Activated T-cell treated with anti-CD3 and anti-CD28 coated beads, Interleukin-2, amount 50 U/mL, for 72 hours (primary cell): ENCODE measurements at places on chromosomes 6 and 20. TPM values are rescaled to one million over a fixed set of nuclear protein-coding genes. Genes with fewer than 3 reads are reported as not detected.

The FAM184A gene
- 18.5 TPM for total RNA-seq

The ENPP1 gene
- total RNA-seq = 1.2 TPM

The CHD6 gene
- total RNA-seq = 35.8 TPM

The ARHGAP40 gene
- total RNA-seq = not detected

The PROCR gene
- total RNA-seq = 1.1 TPM

The TNF gene
- 30.7 TPM for total RNA-seq

The ETV7 gene
- 7.4 TPM for total RNA-seq

The TNFRSF6B gene
- 1.0 TPM for total RNA-seq

The ARMC12 gene
- total RNA-seq = 4.5 TPM

The LTB gene
- total RNA-seq = 43.4 TPM

The RAD21L1 gene
- 1.2 TPM for total RNA-seq

The UBE2J1 gene
- total RNA-seq = 20.6 TPM

The CYP21A2 gene
- total RNA-seq = 1.3 TPM

The PTPRT gene
- not detected for total RNA-seq
